ENCODE measurements at places on chromosomes 1 and 21.

DNA sequence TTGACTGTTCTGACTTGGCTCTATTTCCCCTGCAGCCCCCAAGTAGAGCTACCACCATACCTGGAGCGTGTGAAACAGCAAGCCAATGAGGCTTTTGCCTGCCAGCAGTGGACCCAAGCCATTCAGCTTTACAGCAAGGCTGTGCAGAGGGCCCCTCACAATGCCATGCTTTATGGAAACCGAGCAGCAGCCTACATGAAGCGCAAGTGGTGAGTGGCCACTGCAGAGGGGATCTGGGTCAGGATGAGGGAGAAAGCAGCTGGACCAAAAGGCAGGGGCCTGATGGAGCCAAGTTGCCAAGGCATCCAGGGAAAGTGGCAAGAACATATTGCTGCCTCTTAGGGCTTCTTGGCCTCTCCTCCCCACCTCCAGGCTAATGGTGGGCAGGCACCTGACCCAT, 24.1 kb upstream of the TMEM222 start:
- DNase-seq: no peak

DNA sequence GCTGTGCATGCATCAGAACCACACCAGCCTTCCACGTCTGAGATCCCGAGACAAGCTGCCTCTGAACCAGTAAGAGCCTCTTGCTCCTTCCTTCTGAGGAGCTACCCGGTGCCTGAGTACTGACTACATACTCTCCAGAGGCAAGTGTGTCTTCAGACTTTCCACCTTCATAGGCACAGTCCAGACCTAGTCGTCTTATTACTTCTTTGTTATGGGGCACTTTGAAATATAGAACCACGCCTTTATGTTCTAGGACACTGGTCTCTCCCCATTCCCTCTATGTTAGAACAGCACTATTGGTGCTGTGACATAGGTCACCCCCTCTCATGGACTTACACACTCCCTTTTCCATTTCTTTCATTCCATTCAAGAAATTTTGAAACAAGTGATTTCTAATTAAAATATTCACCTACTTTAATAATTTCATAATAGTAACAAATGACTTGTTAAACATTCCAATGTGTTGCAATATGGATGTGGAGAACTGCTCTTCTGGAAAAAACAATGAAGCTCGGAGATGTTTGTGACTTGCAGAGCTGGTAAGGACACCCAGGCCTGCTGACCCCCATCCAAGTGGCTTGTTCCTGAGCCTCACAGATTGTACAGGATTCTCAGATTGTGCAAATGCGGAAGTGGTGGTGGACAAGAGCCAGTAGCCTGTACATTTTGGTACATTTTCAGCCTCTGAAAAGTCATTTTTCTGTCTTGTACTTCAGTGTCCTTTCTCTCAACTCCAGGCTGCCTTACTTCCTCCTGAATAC, 76.1 kb upstream of the SIPA1L2 start:
- no peak for DNase-seq

DNA sequence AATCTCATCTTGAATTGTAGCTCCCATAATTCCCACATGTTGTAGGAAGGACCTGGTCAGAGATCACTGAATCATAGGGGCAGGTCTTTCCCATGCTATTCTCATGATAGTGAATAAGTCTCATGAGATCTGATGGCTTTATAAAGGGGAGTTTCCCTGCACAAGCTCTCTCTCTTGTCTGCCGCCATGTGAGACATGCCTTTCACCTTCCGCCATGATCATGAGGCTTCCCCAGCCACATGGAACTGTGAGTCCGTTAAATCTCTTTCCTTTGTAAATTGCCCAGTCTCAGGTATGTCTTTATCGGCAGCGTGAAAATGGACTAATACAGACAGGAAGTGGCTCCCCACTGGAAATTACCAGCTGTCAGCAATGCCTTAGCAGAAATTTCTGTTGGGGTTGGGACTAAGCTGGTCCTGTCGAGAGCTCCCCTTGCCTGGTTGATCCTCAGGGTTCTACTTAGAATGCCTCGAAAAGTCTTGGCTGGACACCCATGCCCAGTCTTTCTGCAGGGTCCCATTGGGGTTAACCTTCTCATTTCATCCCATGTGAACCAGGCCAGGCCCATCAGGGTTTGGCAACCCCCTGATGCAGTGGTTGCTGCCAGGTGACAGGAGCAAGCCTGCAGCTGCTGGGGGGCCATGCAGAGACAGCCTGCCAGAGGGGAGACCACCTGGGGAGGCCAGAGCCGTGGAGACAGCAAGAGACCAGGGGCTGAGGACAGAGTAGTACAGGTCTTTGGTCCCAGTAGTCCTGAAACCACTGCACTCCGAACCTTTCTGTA, 2.8 kb upstream of the ABCG1 start:
- DNase-seq: no peak

DNA sequence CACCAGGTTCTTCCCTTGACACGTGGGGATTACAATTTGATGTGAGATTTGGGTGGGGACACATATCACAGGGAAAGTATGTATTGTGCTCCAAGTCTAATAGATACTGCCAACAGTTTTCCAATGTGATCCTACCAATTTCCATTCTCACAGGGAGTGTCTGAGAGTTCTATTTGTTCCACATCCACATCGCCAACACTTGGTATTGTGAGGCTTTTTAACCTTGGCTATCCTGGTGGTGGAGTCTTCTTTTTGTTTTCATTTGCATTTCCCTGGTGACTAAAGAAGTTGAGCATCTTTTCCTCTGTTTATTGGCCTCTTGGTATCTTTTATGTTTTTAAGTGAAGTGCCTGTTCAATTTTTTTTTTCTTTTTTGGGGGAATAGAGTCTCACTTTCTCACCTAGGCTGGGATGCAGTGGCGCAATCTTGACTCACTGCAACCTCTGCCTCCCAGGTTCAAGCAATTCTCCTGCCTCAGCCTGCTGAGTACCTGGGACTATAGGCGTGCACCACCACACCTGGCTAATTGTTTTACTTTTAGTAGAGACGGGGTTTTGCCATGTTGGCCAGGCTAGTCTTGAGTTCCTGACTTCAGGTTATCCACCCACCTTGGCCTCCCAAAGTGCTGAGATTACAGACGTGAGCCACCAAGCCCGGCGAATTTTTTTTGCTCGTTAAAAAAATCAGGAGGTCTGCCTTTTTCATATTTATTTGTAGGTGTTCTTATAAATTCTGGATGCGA, 15.9 kb upstream of the PADI1 start:
- no peak for DNase-seq

DNA sequence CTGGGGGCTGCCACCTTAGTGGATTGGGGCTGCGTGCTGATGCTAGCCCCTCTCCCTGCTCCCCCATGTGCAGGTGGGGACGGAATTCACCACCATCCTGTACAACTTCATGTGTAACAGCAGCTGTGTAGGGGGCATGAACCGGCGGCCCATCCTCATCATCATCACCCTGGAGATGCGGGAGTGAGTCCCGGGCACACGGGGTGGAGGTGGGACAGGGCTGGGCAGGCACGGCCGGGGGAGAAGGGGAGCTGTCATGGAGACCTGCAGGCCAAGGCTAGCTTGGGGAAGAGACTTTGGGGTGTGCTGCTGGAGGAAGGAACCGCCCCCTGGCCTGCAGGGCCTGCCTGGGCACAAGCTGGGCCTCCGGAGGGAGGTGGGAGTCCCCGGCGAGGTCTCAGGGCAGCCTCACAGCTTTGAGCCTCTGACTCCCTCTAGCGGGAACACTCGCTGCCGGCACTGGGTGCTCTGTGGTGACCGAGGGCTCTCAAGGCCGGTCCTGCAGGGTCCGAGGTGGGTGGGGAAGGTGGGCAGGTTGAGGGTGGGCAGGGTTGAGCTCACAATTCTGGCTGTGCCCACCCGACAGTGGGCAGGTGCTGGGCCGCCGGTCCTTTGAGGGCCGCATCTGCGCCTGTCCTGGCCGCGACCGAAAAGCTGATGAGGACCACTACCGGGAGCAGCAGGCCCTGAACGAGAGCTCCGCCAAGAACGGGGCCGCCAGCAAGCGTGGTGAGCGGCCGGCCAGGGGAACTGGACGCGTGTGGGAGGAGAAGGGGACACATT, 25.0 kb upstream of the CCDC27 start:
- DNase-seq: peak; percentile 65

DNA sequence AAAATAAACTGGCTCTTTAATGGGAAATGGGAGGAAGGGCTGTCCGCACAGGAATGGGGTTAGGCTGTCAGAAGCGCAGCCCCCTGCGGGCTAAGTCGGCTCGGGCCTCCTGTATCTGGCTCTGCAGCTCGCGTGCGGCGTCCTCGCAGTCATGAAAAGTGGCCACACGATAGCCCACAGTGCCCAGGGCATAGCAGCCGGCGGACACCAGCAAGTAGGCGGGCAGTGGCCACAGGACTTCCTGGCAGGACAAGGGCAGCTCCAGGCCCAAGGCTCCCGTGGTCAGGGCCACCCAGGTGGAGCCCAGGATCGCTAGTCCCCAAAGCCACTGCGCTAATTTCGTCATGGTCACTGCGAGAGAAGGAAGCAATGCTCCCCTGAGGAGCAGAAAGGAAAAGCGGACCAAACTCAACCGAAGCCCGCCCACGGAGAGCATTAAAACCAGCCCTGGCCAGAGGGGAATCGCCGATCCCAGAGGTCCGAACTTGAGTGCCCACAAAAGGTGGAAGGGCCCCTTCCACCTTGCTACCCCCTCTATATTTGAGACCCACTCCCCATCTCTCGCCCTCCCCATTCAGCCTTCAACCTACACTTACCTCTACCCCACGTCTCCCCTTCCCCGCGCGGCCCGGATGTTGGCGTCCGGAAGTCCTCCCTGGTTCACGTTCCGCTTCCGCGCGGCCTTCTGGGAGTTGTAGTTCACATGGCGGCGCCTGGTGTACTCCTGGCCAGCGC, at the start of gene DPM3:
Gene DPM3, minus strand, starts transcription at position 637 of the 735 bp plus-strand sequence. Its CDS starts 291 bp downstream, at position 346.
- peak; percentile 94 for DNase-seq

- DNase-seq: no peak
Measured at GRCh38 chr1:153506831-153507413, 28.9 kb downstream of the S100A6 start.

- DNase-seq: no peak
Measured at GRCh38 chr1:172442843-172443565, 865 bp downstream of the PIGC start.

DNA sequence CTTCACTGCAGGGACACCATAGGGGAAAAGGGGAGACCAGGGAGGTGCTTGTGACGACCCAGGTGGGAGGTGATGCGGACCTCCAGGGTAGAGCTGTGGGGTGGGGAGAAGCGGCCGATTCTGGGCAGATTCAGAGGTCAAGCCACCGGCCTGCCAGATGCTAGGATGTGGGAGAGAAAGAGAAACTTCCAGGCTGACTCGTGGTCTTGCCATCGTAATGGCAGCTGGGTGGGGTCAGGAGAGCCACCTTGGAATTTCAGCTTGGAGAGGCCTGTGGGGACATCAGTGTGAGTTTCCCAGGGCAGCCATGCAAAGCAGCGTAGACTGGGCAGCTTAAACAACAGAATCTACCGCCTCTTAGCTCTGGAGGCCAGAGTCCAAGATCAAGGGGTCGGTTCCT, 258.0 kb upstream of the VAMP3 start:
- DNase-seq: no peak

- peak; percentile 76 for DNase-seq
Measured at GRCh38 chr1:243495442-243496186, 239.8 kb downstream of the SDCCAG8 start.

DNA sequence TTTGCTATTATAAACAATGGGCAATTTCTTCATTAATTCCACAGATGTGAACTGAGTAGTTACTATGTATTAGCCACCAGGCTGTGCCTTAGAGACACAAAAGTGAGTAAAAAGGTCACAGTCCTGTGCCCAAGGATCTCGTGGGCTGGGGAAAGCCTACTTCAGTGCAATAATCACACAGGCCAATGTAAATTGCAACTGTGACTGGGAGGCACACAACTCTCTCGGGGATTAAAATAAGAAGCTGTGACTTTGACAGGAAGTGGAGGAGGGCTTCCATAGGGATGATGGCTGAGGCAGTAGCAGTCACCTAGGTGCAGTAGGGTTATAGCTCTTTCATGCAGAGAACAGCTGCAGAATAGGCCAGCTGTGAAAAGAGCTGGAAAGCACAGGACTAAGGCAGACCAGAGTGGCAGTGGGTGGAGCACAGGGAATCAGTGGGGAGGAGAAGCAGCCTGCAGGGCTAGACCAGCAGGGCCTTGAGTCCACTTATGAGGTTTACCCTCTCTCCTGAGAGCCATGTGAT, 121.9 kb downstream of the MAB21L3 start:
- DNase-seq: peak; percentile 9

DNA sequence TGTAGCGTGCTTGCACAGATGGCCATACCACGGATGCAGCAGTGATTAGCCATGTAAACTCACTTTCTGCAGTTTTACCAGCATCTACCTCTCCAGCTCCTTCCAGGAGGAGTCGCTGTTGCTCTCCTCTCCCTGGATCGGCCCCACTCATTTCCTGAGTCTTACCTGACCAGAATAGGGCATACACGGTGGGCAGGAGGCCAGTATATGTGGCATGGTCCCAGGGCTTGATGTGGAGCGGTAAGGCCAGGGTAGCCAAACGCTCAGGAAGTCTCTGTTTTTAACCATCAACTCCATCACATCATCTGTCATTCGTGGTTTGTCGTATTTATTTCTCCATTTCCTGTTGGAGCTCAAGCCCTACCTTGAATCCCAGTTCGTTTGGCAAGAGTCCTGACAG, 163.4 kb upstream of the USP24 start:
- peak; percentile 54 for DNase-seq

GRCh38 chr1:117655220-117655577, 49.4 kb downstream of the TENT5C start:
- DNase-seq: peak; percentile 93

- no peak for DNase-seq
Measured at GRCh38 chr21:34335316-34335715, 28.5 kb upstream of the KCNE2 start.

GRCh38 chr1:240254006-240254405, 162.3 kb downstream of the FMN2 start:
- DNase-seq: no peak

DNA sequence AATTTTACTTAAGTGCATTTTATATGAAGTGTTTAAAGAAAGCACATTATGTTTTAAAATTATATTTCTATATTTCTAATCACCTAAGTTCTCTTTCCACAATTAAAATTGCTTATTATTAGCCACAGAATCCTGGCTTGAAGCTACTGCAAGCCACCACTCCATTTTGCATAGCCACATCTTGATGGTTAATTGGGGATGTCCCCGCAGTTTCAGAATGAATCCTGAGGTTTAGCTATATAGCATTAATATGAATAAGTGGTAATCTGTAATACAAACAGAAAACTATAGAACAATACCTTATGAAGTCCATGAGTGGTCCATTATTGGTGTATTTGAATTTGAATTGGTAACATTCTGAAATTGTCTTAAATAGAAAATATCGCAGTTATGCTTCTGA, 11.6 kb upstream of the GOLPH3L start:
- no peak for DNase-seq

All from hematopoietic multipotent progenitor cell treated with erythropoietin and hydrocortisone succinate and interleukin-3 and kit ligand, for 6 days (in vitro differentiated cells).